Upper lobe of right lung (tissue), 1 donor: ENCODE measurements at places on chromosomes 5 and 9. TPM values are rescaled to one million over a fixed set of nuclear protein-coding genes. Genes with fewer than 3 reads are reported as not detected.

PCDHA3 gene
- 1.3 TPM for total RNA-seq

- no peak for DNase-seq
Observed at GRCh38 chr9:34994900-34995669, 5.5 kb downstream of the DNAJB5 start.

DNA sequence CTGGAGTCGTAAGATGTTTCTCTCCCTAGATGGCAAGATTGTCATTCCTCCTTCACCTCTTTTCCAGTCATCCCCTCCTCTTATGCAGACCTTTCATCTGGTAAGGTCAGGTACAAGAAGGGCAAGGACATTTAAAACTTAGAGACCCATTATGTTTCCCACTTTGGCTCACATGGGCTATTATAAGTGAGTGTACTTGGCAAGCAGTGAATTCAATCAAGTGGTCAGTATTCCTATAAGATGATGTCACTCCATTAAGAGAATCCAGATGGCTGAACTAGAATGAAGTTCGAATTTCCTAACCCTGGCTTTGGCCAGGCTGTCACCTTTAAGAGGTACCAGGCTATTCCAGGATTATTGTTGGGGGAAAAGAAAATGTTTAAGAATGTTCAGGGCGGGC lies 32.2 kb downstream of the ZNF131 start:
- no peak for DNase-seq

GRCh38 chr9:95083086-95083768 lies 234.3 kb downstream of the FANCC start:
- peak; percentile 43 for DNase-seq

DNA sequence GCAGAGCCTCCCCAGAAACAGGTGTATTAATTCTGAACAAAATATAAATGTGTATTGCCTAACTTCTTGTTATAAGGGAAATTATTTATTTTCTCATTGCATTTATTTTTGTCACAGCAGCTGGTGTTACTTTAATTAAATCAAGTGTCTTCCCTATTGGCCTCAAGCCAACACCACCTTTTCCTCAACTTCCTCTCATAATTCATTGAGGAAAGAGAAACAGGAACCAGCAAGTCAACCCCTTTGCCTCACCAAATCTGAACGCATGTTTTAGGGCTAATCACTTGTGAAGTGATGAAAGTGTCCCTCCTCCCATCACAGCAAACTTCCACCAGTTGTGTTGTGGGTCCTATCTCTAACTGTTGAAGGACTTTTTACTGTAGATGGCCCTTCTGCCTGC lies 73.1 kb downstream of the DIRAS2 start:
- DNase-seq, result no peak

DNA sequence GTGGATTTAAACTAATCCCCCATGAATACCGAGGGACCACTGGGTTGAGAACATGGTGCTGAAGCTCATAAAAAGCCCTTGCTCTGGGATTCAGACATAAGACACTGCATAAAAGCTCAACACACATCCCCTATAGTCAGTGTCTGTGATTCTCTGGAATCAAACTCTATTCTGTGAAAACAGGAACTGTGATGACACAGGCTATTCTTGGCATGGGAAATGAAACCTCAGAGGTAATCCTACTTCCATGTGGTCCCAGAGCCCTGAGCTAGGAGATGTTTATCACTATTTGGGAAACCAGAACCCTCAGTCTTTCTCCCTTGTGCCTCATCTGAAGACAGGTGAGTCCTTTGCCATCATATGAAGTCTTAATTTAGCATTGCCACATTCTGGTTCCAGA lies 135.4 kb upstream of the PRSS3 start:
- DNase-seq, result no peak

- no peak for DNase-seq
Observed at GRCh38 chr9:126515873-126516505, 97.7 kb upstream of the LMX1B start.

CLIC3 gene
- 80.7 TPM for total RNA-seq

GRCh38 chr5:177500685-177501522 lies 3.5 kb upstream of the PDLIM7 start:
- DNase-seq, result peak; percentile 95

DNA sequence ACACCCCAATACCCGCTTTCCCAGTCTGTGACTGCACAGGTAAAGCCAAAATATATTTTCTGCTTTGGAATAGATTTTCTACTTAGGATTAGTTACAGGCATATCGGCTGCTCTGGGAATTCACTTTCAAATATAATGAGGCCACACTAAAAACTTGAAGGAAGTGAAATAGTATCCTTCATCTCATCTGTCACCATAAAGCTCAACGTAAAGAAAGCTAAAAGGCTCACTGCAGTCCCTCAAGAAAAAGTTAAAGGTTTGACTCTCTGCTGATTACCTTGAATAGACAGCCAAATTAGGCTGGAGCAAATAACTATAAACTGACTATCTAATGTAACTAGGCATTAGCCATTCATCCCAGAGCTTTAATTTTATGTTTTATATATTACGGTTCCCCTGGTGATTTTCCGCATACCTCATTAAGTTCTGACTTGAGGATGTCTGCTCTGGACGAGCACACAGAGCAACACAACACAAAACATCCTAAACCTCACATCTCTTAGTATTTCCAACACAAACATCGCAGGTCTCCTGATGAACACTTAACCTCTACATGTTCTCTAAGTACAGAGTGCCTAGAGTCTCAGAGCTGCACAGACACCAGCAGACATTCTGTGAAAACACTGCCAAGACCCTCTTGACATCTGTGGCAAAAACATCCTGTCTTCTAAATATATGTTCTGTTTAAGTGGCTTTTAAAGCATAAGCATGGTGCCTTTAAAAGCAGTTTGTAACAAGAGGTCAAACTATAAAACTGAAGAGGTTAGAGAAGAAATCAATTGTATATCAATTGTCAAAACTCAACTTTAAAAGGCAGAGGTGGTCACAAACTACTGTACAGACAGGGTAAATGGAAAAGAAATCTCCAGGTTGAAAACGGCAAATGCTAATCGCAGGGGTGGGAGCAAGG lies 35.4 kb downstream of the ELAVL2 start:
- no peak for DNase-seq
